ENCODE measurements at places on chromosomes 16 and 17. TPM values are rescaled to one million over a fixed set of nuclear protein-coding genes. Genes with fewer than 3 reads are reported as not detected.

GRCh38 chr17:42906772-42907446 is 6.3 kb downstream of the G6PC1 start:
- DNase-seq: no peak

DNA sequence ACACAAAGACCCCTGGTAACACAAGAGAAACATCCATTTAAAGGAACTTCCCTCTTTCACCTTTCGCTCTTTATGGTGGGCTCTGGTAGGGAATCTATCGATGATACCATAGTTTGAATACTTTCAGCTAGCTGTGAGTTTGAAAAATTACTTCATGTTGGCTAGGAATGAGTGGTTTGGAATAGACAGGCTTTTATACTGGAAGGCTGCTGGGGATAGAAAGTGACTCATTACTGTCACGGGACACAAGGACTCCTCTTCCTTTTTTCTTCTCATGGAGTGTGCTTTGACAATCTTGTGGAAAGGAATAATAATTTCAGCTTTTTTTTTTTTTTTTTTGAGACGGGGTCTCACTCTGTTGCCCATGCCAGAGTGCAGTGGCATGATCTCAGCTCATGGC is 76.9 kb downstream of the CYB561 start:
- DNase-seq: peak; percentile 80

DNA sequence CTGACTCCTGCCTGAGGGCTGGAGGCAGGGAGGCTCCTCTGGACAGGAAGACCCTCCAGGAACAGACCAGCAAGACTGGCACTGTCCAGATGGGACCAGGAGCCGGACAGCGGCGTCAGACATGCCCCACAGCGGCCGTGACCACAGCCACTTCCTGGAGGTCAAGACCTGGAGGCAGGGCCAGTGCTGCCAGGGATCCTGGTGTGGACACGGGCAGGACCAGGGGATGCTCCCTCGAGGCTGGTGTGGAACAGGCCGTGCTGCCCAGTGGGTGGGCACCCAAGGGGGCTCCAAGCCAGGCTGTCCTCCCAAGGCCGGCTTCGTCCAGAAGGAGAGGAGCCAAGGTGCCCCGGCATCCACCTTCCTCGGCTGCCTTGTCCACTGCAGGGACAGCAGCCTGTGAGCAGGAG is 4.5 kb upstream of the CCDC57 start:
- no peak for DNase-seq

GRCh38 chr16:28182801-28183200 is 29.0 kb downstream of the XPO6 start:
- DNase-seq: no peak

GRCh38 chr16:21713549-21714368 is 50.0 kb downstream of the OTOA start:
- no peak for DNase-seq

DNA sequence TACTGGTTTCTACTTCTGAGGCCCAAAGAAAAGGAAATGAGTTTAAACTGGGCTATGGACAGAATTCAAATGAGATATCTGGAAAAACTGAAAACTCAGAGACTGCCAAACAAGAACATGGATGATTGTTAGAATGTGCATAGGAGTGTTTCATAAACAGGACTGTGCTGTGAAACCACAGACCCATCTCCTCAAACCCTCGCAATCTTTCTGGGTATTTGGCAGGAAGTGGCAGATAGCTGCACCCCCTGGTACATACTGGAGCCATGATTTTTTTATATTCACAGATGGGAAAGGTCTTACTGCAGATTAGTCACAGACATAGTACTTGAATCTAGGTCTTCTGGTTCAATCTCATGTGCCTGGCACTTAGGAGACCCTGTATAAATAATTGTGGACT is 145.0 kb downstream of the CCDC182 start:
- no peak for DNase-seq

- no peak for DNase-seq
Measured at GRCh38 chr16:13421726-13422125, 498.2 kb upstream of the ERCC4 start.

GRCh38 chr17:32342603-32343325 is 791 bp upstream of the C17orf75 start:
- DNase-seq: no peak

DNA sequence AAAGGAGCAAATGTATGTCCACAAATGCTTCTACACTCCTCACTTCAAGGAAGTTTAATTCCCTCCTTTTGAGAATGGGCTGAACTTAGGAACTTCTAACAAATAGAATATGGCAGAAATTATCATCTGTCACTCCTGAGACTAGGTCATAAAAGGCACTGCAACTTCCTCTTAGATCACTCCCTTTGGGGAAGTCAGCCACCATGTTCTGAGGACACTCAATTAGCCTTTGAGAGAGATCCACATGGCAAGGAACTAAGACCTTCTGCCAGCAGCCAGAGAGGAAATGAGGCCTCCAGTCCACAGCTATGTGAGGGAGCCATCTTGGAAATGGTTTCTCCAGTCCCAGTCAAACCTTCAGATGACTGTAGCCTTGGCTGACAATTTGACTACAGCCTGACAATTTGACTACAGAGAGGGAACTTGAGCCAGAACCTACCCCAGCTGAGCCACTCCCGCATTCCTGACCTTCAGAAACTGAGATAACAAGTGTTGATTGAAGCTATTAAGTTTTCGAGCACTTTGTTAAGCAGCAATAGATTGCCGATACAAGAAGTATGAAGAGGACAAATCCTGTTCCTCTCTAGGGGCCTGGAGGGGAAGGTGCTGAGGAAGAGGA is 113.4 kb upstream of the SEC14L1 start:
- no peak for DNase-seq

- DNase-seq: no peak
Measured at GRCh38 chr17:16495561-16495960, 3.6 kb upstream of the LRRC75A start.

DNA sequence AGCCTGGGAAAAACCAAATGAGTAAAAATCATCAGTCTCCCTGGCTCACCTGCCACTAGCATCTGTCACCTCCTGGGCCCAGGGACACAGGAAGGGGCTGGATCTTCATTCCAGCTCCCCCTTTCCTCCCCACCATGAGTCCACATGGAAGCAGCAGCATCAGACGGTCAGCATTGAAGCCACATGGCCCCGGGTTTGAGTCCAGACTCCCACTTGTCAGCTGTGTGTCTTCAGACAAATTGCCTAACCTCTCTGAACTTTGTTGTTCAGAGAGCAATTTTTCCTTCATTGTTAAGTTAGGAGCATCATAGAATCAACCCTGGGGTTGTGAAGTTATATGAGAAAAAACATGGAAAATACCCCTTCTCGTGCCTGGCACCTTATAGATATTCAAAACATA is 10.7 kb downstream of the CACNG4 start:
- DNase-seq: no peak

DNA sequence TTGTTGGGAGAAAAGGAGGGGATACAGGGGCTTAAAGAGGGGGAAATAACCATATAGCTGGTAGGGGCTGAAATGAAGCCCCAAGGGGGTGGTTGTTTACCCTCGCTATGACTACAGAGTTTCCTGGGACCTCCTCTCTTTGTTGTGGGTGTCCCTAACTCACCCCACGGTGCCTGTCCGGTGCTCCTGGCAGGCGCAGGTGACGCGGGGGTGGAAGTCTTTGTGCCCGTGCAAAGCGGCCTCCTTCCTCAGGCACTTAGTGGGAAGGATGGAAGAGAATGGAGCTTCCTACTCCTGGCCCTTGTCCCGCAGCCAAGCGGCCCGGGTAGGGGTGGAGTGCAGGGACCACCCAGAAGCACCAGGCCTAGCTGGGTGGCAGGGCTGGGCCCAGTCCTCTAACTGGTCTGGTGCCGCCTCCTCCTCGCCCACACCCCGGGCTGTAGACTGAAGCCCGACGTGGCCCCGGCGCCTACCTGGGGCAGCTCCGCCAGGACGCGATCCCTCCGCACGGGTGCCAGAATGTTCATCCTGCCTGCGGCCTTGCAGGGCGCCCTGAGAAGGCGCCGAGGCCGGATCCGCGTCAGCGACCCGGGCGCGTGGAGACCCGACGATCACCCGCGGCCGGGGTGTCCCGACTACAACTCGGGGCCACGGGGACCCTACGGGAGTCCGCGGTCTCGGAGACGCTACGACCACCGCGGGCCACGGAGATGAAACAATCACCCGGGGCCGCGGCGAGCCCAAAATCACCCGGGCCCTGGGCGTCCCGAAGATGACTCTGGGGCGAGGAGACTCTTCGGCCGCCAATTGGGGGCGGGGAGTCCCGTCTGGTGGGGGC is 709 bp downstream of the RAB34 start:
- DNase-seq: peak; percentile 36

- no peak for DNase-seq
Measured at GRCh38 chr16:58485184-58485887, 14.6 kb upstream of the NDRG4 start.

DNA sequence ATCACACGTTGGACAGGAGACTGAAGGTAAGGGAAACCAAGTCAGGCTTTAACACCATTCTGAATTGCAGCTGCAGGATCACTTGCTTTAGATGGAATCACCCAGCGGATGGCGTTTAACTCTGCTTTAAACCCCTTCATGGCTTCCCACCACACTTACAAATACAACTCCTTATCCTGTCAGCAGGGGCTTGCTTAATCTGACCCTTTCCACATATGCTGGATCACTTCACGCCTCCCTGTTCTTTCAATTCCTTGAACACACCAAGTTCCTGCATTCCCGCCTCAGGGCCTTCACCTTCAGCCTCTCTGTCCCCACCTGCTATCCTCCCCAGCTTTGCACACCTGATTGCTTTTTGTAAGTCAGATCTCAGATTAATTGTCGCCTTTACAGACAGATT is 442.2 kb downstream of the MAF start:
- no peak for DNase-seq

DNA sequence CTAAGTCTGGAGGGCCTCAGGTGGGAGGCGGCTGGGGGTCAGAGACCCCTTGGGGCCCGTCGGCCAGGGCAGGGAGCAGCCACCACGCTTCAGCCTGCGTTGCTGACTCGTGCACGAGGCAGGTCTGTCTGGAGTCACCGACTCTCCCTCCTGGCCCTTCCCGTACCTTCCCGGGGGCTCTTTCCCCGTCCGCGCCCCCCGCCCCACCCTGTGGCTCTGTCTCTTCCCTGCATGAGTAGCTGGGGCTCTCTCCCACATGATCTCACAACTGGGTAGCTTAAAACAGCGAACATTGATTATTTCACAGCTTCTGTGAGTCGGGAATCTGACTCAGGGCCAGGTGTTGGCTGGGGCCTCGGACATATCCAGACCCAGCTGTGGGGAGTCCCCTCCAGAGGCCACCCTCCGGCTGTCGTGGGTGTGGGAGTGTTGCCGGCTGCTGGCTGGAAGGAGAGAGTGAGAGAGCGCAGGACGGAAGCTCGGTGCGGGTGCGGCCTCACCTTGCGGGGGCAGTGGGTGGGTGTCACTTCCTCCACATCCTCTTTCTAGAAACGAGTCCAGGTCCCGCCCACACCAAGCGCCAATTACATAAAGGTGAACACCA is 17.3 kb downstream of the BAHCC1 start:
- DNase-seq: peak; percentile 52

DNA sequence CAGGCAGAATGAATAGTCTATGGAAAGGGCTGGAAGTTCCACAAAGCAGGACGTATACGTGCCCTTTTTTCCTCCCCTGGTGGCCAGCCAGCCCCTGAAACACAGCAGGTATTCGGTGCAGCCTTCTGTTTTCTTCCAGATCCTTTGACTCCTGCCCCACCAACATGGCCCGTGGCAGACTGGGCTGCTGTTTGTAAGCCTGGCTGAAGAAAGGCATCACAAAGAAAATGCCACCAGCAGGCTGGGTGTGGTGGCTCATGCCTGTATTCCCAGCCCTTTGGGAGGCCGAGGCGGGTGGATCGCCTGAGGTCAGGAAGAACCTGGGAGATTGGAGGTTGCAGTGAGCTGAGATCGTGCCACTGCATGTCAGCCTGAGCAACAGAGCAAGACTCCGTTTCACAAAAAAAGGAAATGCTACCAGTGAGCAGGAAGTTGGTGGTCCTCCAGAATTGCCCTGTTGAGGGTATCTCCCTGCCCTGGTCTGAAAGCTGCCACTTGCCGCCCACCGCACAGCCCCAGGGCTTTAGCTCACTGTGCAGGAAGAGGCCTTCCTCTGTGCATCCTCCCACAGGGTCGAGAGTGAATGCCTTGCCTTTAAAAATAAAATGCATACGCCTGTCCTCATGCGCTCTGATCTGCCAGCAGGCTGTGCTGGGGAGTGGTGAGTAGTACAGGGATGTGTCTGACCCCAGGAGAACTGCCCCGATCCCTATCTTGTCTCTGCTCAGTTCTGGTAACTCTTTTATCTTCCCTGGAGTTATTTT is 587.7 kb downstream of the MAF start:
- no peak for DNase-seq

DNA sequence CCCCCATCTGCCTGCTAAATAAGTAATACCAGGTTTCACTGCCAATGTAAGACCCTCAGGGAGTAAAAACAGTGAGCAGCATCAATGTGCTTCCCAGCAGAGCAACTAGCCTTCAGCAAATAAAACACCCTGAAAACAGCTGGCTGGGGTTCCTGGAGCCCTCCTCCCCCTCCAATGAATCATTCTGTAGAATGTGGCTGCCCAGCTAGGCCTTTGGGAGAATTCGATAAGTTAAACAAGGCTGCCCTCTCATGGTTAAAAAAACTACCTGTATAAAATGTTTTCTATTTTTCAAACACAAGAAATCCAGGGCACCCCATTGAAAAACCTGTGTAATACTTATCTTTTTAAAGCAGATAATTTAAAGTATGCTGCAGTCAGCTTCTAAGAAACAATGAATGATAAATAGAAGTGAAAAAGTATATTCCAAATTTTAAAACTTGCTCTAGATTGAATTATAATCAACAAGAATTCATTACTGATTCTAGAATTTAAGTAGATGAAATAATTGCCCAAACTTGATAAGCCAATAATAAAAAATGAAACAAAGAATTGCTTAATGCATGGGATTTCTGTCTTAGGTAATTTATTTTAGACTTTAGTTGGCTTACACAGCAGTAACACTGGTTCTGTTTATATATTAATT is 9.4 kb upstream of the TOM1L1 start:
- DNase-seq: peak; percentile 77

GRCh38 chr17:4751932-4752331 is 12.2 kb upstream of the CXCL16 start:
- peak; percentile 28 for DNase-seq

GRCh38 chr17:80068301-80069222 is 32.1 kb downstream of the CCDC40 start:
- DNase-seq: peak; percentile 82

GRCh38 chr16:66164581-66165247 is 201.8 kb upstream of the CDH5 start:
- no peak for DNase-seq

- no peak for DNase-seq
Measured at GRCh38 chr16:24909856-24910255, 64.1 kb downstream of the SLC5A11 start.

GRCh38 chr16:85310868-85311585 is 198.8 kb upstream of the CIBAR2 start:
- DNase-seq: no peak

GRCh38 chr17:69762359-69762758 is 312.7 kb upstream of the KCNJ16 start:
- peak; percentile 51 for DNase-seq

ZNF286A gene
- total RNA-seq: 65.0 TPM

MT1F gene
- total RNA-seq: 2.1 TPM

MFAP4 gene
- total RNA-seq: 137 TPM

GNGT2 gene
- total RNA-seq: not detected

MMP15 gene
- total RNA-seq: 2.1 TPM

CLDN7 gene
- 17.2 TPM for total RNA-seq

NPIPB2 gene
- total RNA-seq: 3.3 TPM

CCL7 gene
- 0.33 TPM for total RNA-seq

SLC43A2 gene
- total RNA-seq: 2.3 TPM

HYDIN gene
- 1.3 TPM for total RNA-seq
